ENCODE measurements at places on chromosomes 3 and 15. TPM values are rescaled to one million over a fixed set of nuclear protein-coding genes. Genes with fewer than 3 reads are reported as not detected.

- no peak overlapping the region for H3K27ac ChIP-seq
- no peak for DNase-seq
- H3K4me3 ChIP-seq, result no peak overlapping the region
Observed at GRCh38 chr3:32308378-32308777, 69.9 kb downstream of the CMTM8 start.

- no peaks in the 10 kb centered on the region for H3K27me3 ChIP-seq
- DNase-seq, result no peak
- H3K27ac ChIP-seq, result no peak overlapping the region
- no peaks in the 10 kb centered on the region for H3K36me3 ChIP-seq
Observed at GRCh38 chr3:161332792-161333191, 38.5 kb downstream of the SPTSSB start.

DNA sequence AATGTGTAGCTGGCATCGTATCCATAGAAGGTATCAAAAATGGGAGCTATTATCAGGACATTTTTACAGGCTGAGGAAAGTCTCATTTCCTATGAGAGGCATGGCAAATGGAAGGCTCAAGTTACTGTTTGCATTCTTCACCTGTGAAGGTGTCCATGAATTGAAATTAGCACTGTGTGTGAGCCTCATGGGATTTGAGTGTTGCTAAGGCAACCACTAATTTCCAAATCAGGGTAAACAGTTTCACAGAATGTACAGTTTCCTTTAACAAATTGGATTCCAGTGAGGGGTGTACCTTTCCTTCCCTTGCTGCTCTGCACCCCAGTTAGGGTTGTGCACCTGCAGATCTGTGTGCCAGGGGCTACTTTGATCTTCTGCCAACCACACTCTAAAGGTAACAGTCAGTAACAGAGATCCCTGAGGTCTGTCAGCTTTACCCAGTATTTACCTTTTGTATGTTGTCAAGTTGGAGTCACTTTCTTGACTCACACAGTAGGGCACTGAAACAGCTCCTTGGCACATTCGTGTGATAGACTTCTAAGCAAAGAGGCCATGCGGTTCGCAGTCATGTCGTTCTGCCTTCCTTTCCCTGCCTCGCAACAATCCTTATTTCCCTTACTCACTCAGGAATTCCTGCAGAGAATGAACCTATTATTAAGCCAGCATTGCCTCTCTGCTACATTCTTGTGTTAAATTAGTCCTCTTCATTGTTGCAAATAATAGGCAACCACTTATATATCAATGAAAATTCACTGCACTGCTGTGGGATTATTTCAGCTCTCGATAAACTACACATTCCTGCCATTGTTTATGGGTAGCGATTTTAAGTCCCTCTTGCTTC lies 129.8 kb upstream of the GBE1 start:
- H3K27me3 ChIP-seq, result no peaks in the 10 kb centered on the region
- no peak overlapping the region for H3K4me3 ChIP-seq
- no peaks in the 10 kb centered on the region for H3K4me1 ChIP-seq
- no peak for DNase-seq
- H3K27ac ChIP-seq, result no peak overlapping the region

DNA sequence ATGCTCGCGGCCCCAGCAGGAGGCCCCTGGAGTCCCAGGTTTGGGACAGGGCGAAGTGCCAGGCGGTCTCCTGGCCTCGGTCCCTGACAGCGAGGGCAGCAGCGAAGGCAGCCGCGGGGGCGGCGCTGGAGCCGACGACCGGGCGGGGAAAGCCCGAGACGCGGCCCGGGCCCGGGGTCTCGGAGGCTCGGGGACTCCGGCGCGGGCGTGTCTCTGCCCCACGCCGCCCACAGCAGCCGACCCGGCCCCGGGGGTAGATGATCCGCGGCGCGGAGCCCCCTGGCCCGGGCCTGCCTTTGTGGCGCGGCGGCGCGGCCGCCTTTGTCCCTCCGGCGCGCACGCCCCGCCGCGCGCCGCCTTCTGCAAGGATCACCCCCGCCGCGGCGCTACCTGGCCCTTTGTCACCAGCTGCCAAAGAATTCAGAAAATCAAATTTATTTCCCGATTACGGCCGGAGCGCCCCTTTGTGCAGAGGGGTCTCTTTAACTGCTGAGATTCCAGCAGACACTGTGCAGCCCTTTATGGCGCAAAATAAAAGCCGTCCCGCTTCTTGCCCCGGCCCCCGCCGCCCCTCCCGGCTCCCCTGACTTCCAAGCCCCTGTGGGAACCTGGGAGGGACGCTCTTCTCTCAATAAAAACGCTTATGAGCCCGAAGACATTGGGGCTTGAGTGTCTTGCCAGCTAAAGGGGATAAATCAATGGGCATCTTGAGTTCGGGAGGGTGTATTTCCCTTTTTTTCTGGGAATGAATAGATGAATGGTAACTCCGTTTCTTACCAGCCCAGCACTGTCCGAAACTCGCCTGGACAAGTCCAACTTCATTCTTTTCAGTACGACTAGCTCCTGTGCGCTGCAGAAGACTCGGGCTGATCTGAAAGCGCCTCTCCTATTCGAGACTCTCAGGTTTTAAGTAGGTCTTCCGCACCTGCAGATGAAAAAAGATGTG lies 68.4 kb downstream of the HES1 start:
- peak overlapping the region; percentile 29 for H3K4me3 ChIP-seq
- H3K27me3 ChIP-seq, result peaks cover 10% of the 10 kb centered on the region
- H3K4me1 ChIP-seq, result peaks cover 13% of the 10 kb centered on the region
- no peak for DNase-seq

MYRIP gene
- total RNA-seq, result 2.2 TPM

GRCh38 chr3:39250116-39250747 lies 29.6 kb downstream of the CX3CR1 start:
- H3K27ac ChIP-seq, result no peak overlapping the region
- no peaks in the 10 kb centered on the region for H3K27me3 ChIP-seq
- H3K36me3 ChIP-seq, result no peaks in the 10 kb centered on the region
- no peak overlapping the region for H3K4me3 ChIP-seq
- DNase-seq, result no peak

DNA sequence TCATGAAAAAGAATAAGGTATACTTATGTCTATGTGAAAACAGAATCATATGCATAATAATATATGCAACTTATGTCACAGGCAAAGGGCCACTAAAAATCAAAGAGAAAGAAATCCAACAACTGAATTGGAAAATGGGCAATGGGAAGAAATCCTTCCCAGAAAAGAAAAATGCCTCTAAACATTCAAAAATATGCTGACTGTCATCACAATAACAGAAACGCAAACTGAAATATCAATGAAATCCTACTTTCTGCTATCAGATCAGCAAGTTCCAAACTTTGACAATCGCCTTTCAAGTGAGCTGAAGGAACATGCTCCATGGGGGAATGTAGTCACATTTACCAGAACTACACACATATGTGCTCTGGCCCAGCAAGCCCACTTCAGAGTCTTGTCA lies 99.4 kb upstream of the KLF13 start:
- H3K4me3 ChIP-seq, result no peak overlapping the region
- H3K27ac ChIP-seq, result no peak overlapping the region
- no peaks in the 10 kb centered on the region for H3K27me3 ChIP-seq
